ENCODE measurements at places on chromosomes 2 and 18. TPM values are rescaled to one million over a fixed set of nuclear protein-coding genes. Genes with fewer than 3 reads are reported as not detected.

NRP2 gene
- 57.7 TPM for total RNA-seq

CFAP65 gene
- 0.12 TPM for total RNA-seq

TDRD15 gene
- total RNA-seq: not detected

ACVR1 gene
- 33.6 TPM for total RNA-seq

RFTN2 gene
- 1.7 TPM for total RNA-seq

TRAK2 gene
- total RNA-seq: 46.0 TPM

EHD3 gene
- 20.0 TPM for total RNA-seq

DNA sequence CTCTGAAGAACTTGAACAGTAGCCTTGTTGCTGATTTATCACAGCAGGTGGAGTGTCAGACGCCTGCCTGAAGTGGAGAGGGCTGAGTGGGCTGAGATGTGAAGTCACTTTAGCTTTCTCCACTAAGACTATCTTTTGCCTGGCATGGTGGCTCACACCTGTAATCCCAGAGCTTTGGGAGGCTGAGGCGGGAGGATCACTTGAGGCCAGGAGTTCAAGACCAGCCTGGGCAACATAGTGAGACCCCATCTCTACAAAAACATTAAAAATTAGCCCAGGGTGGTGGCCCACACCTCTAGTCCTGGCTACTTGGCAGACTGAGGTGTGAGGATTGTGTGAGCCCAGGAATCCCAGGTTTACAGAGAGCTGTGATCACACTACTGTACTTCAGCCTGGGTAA lies 60.6 kb upstream of the TTC39C start:
- DNase-seq: no peak

DNA sequence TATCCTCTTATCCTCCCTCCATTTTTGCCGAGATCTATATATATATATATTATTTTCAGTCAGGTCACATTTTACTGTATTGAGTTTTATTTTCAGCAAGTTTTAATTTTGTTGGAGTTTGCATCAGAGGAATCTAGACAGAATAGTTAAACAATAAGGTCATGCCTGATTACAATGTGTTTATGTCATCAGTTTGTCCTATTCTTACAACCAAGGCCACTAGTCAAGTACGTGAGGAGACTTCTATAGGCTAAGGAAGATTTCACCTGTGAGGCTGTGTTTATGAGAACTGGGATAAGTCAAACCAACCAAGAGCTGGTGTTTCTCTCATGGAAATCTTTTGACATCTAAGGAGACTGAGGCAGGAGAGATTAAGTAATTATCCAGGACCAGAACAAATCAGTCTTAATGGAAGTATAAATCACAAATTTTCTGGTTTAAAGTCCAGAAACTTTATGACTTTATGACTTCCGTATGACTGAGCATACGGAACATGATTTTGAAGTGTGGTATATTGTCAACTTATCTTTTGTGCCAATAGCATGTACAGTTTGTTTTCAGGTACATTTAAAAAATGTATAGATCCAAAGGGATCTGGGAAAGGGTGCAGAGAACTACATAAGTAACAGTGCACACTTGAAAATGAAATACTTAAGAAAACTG lies 100.0 kb upstream of the DTNA start:
- DNase-seq: no peak

GRCh38 chr18:62372156-62372555 lies 47.0 kb downstream of the TNFRSF11A start:
- no peak for DNase-seq

DNA sequence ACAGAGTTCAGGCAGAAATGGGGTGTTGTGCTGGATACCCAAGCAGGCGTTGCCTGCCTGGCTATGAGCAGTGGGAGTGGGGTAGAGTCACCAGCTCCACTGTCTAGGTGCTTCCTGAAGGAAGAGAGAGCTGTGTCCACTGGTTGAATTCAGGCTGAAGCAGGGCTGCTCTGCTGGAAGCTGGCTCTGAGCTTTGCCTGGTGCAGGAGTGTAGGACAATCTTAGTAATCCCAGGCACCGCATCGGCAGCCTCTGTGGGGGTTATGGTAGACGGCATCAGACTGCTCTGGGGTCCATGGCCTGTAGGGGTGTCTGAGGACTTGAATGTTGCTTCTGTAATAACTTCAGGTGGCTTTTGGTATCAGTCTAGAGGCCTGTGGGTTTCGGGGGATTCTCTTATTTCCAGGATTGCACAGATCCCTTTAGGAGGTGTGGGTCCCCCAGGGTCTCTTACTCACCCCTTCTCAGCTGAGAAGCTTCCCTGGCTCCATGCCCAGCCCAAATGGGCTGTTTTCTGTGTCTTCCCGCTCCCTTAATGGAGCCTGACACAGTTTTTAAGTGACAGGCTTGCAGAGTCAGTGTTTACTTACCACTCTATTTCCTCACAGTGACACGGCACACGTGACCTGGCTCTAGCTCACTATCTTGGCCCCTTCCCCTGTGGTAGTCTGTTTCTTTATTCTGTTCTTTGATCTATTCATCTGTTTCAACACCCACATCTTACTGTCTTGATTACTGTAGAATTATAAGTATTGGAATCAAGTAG lies 644.3 kb downstream of the CBLN2 start:
- no peak for DNase-seq

GRCh38 chr2:23592061-23592685 lies 207.2 kb downstream of the KLHL29 start:
- DNase-seq: no peak

GRCh38 chr18:65938592-65939372 lies 188.0 kb downstream of the CDH7 start:
- no peak for DNase-seq

DNA sequence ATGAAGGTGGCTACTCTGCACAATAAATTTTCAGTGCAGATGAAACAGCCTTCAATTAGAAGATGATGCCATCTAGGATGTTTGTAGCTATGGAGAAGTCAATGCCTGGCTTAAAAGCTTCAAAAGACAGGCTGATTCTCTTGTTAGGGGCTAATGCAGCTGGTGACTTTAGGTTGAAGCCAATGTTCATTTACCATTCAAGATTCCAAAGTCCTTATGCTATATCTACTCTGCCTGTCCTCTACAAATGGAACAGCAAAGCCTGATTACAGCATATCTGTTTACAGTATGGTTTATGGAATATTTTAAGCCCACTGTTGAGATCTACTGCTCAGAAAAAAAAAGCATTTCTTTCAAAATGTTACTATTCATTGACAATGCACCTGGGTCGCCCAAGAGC lies 15.8 kb downstream of the TGFA start:
- no peak for DNase-seq

GRCh38 chr2:144666032-144666431 lies 146.1 kb upstream of the ZEB2 start:
- no peak for DNase-seq

- DNase-seq: no peak
Measured at GRCh38 chr18:49123431-49123830, 172.7 kb upstream of the SMAD7 start.

- no peak for DNase-seq
Measured at GRCh38 chr2:62208074-62208757, 12.3 kb downstream of the B3GNT2 start.

All from RPMI7951 (cell line).